ENCODE measurements at places on chromosomes 7 and 10.

DNA sequence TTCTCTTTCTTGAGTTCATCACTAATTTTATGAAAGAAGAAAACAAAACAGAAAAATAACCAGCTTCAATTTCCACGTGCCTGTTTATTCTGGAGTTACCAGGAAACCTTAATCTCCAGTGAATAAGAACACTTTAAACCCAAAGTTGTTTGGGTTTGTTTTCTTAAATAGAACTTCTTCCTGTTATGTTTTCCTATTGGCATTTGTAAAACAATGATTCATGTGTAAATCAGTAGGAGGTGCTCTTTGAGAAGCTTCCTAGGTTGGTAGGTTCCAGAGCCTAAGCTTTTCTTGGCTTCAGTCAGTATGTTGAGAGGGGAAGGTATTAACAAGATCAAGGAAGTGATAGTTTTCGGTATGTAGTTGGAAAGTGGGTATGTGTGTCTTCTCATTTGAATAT is 119.0 kb downstream of the BICC1 start:
- no peak for DNase-seq

GRCh38 chr7:44461387-44461786 is 29.1 kb downstream of the NUDCD3 start:
- DNase-seq = no peak

- no peak for DNase-seq
Measured at GRCh38 chr7:100965045-100965722, 4.2 kb upstream of the MUC12 start.

- DNase-seq = no peak
Measured at GRCh38 chr7:23938937-23939552, 229.0 kb downstream of the STK31 start.

GRCh38 chr7:25559581-25560367 is 331.5 kb upstream of the NPVF start:
- no peak for DNase-seq

- no peak for DNase-seq
Measured at GRCh38 chr10:74576586-74576985, 249.8 kb upstream of the KAT6B start.

- DNase-seq = no peak
Measured at GRCh38 chr7:35257251-35258124, 3.6 kb upstream of the TBX20 start.

GRCh38 chr10:78972160-78972946 is 96.4 kb upstream of the ZMIZ1 start:
- DNase-seq = peak; percentile 39

DNA sequence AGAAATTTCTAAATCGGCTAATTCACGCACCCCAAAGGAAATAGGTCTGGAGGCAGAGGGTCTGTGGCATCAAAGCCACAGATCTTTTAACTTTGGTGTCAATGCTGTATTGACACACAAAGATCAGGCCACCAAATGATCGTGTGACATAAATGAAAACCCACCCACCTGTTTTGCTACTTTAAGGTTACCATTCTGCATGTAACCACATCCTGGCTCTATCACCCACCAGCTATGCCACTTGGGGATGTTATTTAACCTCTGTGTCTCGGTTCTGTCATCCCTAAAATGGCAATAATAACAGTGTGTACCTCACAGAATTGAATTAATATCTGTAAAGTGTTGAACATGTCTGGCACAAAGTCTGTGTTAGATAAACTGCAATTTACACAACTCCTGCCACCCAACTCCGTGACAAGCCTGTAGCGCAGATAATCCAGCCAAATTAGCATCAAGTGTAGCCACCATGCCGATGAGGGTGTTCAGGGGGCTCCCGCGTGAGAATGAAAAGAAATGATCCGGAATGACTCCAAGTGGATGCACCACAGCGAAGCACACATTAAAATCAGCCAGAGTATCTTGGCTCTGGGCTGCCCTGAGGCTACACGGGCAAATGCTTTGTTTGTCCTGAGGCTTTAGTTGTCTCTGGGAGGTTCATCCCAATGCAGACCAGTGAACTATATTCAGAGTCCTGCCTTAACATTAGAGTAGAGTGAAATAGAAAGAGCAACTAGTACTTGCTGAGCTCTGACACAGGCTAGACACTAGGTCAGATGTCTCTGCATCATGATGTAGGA is 158.4 kb upstream of the NEBL start:
- DNase-seq = no peak

- peak; percentile 2 for DNase-seq
Measured at GRCh38 chr7:155593461-155594162, 47.3 kb upstream of the CNPY1 start.

DNA sequence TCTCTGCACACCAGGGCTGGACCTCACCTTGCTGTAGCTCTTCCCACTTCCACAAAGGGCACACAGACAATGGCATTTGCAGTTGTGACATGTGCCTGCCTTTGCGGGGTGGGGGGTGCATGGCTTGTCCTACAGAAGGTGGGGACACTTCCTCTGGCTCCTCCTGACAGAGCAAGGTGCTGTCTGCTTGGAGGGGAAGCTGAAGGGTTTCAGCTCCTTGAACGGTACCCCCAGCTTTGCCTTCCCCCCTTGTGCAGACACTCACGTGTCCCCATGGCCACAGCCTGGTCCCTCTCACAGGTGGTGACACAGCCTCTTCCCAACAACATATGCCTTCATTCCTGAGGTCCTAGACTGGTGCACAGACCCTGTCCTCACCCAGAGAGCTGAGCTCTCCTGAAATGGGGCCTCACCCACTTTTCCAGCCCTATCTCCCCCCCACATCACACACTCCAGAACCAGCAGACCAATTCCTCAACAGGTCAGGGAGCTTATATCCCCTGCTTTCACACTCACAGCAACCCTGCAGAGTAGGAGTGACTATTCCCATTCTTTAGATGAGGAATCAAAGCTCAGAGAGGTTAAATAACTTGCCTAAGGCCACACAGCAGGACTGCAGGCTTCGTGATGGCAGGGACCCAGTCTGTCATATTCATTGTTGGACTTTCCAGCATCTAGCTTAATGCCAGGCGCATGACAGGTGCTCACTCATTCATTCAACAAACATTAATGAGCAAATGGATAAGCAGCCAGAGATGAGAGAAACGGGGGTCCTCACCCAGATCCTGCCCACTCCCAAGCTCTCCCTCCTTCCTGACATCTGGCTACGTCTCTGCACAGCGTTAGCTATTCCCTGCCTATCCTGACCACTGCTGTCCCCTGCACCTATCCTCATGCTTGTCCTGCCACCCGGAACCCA is 44.4 kb downstream of the PARP12 start:
- no peak for DNase-seq

DNA sequence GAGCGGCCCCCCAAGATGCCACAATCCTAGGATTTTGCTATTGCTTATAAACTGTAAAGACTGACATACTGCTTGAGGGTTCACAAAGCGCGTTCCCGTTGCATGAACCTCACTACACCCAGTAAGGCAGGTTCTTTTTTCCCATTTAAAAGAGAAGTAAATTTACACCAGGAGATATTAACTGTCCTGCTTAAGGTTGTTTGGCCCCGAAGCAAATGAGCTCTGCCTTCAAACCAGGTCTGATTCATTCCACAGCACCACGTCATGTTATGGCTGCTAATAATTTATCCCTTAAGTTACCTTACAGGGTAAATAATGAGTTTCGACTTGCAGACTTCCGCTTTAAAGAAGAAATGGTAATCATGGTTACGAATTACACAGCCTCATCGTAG is 559 bp upstream of the FKBP14 start:
- no peak for DNase-seq

GRCh38 chr10:7045891-7046599 is 364.8 kb downstream of the SFMBT2 start:
- DNase-seq = no peak

- DNase-seq = no peak
Measured at GRCh38 chr10:21264271-21264670, 261.2 kb downstream of the SKIDA1 start.

- no peak for DNase-seq
Measured at GRCh38 chr7:23264916-23265458, 18.4 kb downstream of the GPNMB start.

DNA sequence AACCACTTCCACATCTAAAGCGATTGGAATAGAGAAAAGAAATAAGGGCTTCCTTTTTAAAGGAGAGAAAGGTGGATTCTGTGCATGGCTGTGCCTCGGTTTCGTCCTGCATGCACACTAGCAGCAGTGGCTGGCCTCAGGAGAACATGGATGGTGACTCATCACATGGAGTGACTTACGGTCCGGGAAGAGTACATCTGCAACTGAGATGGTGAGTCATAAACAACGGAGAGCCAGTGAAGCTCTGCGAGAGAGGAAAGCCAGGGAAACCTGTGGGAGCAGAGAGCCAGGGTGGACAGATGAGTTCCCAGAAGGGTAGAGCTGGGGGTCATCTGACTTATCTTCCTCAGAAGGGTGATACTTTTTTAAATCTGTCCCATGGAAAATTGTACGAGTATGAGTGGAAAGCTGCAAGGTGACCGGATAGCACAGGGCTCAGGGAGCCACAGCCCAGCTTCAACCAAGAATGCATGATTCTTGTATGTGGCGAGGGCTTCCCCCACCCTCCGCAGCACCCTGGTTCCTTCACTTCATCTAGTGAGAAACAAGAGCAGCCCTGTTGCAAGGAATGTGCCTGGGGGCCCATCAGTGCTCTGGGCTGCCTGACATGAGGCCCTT is 259.1 kb downstream of the KLF6 start:
- DNase-seq = no peak

DNA sequence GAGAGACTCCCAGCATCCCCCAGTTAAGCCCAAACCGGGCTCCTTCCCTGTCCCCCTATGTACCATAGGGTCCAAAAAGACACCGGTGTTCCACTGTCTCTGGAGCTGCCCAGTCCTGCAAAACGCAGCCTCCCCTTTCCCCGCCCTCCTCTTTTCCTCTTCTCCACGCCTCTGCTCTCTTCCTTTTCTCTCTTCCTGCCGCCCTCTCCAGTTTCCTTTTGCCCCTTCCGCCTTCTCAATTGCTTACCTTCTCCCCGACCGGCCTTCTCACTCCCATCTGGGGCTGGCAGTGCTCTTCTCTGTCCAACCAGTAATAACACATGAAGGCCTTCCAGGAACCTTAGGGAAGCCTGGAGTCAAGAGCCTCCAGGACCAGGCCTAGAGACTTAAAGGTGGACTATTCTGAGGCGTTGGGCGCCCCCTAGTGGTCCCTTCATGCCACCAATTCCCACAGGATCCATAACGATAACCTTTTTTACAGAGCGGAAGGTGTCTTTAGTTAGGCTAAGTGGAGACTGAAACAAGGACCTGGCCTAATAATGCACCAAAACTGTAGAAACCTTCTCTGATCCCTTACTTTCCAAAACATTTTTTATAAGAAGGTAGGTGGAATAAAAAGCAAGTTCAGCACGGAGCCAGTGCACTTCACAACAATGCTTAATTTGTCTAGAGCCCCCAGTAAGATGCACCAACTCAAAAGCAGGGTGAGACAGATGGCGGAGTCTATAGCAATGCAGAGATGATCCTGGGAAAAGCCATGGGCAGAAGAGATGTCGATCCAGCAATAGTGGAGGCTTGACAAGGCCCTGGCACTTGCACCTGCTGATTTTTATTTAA is 27.2 kb upstream of the MSRB2 start:
- peak; percentile 74 for DNase-seq

GRCh38 chr10:89575031-89575430 is 39.6 kb upstream of the SLC16A12 start:
- no peak for DNase-seq

- DNase-seq = no peak
Measured at GRCh38 chr7:90236721-90237289, 8.2 kb upstream of the CFAP69 start.

GRCh38 chr10:6171881-6172695 is 30.6 kb upstream of the PFKFB3 start:
- no peak for DNase-seq

DNA sequence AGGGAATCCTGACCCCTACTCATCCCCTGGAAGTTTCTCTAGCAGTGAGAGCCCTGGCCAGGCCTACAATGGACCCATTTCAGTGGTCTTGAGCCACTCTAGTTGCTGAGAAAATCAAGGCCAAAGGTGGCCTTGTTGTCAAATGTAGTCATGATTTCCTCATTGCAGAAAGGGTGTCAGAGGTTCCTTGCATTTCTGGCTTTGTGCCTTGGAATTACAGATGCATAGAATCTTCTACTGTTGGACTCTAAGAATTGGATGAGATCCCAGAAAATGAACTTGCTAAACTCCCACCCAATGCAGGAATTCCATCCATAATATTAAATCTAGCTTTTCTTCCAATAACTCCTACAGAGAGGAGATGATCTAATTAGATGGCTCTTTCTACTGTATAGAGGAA is 12.2 kb downstream of the CPA2 start:
- no peak for DNase-seq

- no peak for DNase-seq
Measured at GRCh38 chr10:33114451-33114952, 156.5 kb upstream of the ITGB1 start.

DNA sequence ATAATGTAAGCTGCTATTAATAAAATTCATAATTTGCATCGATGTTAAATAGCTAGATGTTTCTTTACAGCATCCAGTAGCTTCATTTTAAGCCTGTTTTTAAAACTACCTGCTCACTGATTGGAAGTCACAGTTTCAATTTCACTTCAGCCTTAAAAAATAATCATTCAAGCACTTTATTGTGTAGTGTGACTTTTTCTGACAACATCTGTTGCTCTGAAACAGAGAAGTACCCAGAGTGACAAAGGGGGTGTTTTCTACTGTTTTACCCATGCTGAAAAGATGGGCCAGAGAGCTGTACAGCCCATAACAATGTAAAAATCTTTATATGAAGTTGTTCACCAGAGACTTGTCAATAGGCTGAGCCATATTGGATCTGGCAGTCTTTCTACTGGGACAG is 437.2 kb downstream of the MDFIC start:
- DNase-seq = no peak

- no peak for DNase-seq
Measured at GRCh38 chr7:129089521-129090212, 34.8 kb upstream of the TNPO3 start.

GRCh38 chr7:149735181-149735602 is 38.2 kb downstream of the ZNF467 start:
- no peak for DNase-seq
